ENCODE measurements at places on chromosomes 12 and 14. TPM values are rescaled to one million over a fixed set of nuclear protein-coding genes. Genes with fewer than 3 reads are reported as not detected.
A peak's percentile ranks its signal among the peaks of the same experiment; 100 is the strongest.

RECQL gene
- total RNA-seq, result 41.3 TPM

ABCC9 gene
- total RNA-seq, result 42.3 TPM

APOF gene
- not detected for total RNA-seq

ACADS gene
- 12.8 TPM for total RNA-seq

LALBA gene
- total RNA-seq, result not detected

CLEC14A gene
- not detected for total RNA-seq

GNG2 gene
- total RNA-seq, result not detected

MYO1H gene
- not detected for total RNA-seq

RPGRIP1 gene
- total RNA-seq, result 0.05 TPM

GRCh38 chr12:124734224-124734788 lies 129.4 kb downstream of the SCARB1 start:
- DNase-seq, result no peak

GRCh38 chr12:97342130-97342529 lies 120.5 kb upstream of the RMST start:
- no peak for DNase-seq

- no peak for DNase-seq
Measured at GRCh38 chr12:129566800-129567199, 337.0 kb downstream of the TMEM132D start.

DNA sequence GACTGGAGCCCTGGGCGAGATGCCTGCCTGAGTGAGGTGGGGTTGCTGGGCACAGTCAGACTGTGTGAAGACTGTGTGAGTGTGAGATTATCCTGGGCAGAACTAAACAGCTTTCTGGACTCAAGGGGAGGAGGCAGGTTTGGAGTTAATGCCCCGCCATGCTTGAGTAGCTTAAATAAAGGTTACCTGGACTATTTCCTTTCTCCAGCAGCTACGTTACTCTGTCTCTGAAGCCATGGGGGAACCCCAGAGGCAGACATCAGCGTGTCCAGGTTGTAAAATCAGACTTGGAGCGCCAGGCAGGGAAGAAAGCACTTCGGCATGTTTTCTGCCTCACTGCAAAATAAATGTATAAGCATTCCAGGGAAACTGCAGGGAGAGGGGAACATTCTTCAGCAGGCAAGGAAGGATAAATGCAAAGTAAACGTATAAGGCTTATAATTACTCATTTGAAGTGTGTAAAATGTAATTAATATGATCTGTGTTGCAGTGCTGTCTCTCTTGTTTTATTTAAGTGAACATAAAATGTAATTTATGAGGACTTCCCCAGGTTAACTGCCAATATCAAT lies 129.7 kb downstream of the CHST11 start:
- DNase-seq, result no peak

GRCh38 chr12:79826267-79827128 lies 108.4 kb downstream of the PPP1R12A start:
- DNase-seq, result no peak

DNA sequence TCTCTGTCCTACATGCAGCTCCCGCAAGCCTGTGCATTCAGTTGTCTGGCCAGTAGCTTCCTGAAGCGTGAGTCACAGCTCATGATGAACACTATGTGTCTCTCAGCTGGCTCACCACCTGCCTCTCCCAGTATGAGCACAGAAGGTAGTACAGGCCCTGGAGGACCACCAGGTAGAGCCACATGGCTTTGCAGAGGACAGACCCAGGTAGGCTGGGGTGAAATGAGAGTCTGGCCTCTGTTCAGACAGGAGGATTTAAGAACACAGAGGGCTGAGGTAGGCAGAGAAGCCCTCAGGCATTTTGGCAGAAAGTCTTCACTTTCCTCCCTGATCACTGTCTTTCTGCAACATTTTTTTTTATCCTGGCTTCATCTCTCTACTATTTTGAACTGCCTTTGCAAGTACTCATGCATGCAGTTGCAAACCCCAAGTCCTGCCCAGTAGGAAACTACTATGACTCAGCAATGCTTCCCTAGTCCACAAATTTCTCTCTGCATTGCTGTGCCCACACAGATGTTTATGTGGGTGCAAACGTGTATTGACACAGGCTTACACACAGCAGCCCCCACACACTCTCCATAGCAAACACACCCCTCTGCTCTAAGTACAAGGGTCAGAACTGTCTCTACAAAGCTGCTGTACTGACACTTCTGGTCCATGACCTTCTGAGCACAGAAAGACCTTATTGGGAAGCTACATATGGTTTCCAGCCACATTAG lies 7.2 kb upstream of the SDR9C7 start:
- peak; percentile 51 for DNase-seq

- DNase-seq, result peak; percentile 78
Measured at GRCh38 chr12:59595883-59596540, at the start of gene SLC16A7. SLC16A7 (plus strand) TSS chr12:59596029; CDS start chr12:59704802, 108,773 bp downstream.

- DNase-seq, result no peak
Measured at GRCh38 chr12:107778383-107779025, 4.0 kb downstream of the ASCL4 start.

DNA sequence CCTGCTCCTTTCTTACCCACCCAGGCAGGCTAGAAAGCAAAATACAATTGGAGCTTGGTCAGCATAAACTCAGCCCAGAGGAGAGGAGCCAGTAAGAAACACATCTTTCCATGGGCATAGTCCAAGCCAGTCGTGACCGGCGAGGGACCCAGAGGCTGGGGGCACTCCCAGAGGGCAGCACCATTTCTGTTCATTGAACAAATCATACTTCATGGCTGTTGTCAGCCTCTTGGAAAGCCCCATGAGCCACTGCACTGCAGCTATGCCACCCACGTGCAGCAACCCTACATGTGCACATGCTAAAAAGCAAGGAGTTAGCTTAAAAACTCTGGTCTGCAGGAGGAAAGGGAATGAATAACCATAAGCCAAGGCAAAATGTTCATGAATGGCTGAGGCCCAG lies 90.0 kb upstream of the CDKN3 start:
- no peak for DNase-seq

- DNase-seq, result peak; percentile 12
Measured at GRCh38 chr12:69008520-69008919, 75.5 kb upstream of the CPM start.

GRCh38 chr12:132506328-132507160 lies 16.6 kb downstream of the FBRSL1 start:
- no peak for DNase-seq

DNA sequence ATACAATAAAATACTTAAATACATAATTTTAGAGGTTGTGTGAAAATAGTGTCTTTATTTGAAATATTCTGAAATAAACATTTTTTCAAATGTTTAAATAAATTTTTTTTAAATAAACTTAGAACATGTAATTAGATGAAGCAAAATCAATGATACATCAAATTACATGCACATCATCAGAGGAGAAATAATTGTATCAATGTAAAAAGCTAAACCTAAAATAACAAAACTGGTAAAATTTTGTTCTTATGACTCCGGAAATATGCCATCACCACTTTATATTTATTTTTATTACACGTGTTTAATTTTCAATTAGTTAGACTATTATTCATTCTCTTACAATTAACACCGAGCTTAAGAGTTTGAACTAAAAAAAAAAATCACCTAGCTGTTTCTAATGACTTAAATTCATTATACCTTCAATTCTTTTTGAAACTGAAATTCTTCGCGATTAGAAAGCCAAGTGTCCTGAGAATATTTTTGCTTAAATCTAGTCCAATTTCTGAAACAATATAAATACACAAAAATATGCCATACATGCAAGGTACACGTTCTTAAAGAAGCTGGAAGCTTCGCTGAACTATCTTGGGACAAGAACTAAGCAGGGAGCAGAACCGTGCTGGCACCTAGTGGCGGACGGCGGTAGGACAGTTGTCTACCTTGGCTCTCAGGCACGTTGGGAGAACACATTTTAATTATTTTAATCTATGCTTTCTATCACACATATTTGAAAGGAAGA lies 230.5 kb downstream of the SLC25A21 start:
- DNase-seq, result peak; percentile 71

GRCh38 chr14:101732118-101732517 lies 29.4 kb upstream of the PPP2R5C start:
- peak; percentile 83 for DNase-seq

- DNase-seq, result no peak
Measured at GRCh38 chr12:13268581-13268980, 72.1 kb downstream of the EMP1 start.

DNA sequence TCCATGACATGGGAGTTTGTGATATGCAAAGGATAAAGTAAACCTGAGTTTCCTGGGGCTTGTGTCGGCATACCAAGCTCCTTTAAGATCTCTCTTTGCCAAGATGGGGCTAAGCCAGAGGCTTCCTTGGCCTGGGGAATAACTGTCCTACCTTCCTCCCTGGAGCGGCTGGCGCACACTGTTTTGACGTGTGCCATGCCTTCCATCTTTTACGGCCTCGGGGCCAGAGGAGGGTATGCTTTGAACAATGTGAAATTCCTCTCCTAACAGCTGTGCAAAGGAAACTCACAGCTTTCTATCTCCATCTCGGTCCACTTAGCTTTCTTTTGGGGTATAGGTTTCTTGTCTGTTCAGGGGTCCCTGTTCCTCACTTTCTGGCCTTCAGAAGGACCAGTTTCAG lies 55.2 kb downstream of the NTF3 start:
- no peak for DNase-seq

DNA sequence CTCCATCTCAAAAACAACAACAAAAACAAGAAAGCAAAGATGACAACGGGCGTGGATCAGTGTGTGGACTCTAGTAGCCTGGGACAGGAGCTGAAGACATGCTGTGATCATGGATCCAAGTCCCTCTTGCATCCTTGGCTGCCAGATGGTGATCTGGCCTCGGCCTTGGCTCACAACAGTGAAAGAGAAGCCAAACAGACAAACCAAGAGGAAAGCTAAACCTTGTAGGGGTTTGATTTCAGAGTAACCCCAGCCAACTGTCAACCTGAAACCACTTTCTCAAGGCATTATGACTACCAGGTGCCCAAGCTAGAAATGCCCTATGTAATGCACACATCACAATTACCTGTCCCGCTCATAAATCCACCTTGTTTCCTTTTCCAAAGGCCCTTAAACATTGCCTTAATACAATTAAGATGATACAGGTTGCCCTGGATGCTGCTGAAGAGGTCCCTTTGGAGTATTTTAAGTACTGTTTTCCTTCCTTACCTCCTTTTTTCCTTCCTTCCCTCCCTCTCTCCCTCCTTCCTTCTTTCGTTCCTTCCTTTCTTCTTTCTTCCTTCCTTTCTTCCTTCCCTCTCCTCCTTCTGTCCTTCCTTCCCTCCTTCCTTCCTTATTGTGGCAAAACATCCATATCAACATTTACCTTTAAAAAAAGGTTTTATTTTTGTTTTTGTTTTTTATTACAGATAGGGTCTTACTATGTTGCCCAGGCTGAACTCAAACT lies 41.4 kb upstream of the NINJ2 start:
- no peak for DNase-seq

DNA sequence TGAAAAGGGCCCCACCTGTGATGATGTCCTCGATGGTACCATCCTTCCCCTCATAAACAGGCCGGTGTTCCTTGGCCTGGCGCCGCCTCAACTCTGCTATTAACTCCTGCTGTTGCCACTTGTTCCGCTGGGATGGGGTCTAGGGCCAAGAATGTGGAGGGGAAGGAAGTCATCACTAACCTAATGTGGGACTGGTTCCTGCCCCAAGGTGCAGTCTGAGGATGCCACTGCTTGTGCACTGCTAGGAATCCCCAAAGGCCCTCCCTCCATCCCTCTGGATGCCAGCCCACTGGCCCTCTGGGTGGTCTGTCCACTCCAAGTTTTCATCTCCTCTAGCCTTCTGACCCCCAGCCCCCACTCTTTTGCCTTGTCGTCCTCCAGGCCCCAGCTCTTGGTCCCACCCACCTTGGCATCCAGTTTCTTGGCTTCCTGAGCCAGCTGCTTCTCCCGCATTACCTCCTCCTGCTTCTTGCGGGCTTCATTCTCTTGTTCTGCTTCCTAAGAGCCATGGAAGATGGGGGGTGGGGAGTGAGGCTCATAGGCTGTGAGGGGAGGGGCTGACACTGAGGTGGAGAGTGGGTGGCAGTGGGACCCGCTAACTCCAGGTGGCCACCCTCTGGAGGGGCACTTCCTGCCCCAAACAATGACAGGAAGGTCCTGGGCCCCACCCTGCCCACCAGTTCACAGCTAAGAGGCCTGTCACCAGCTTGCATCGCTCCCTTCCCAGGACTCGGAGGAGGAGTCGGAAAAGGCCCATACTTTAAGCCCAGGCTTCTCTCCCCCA lies 23.7 kb downstream of the PRPF40B start:
- no peak for DNase-seq

- DNase-seq, result no peak
Measured at GRCh38 chr14:73248108-73248868, 11.0 kb downstream of the PAPLN start.

DNA sequence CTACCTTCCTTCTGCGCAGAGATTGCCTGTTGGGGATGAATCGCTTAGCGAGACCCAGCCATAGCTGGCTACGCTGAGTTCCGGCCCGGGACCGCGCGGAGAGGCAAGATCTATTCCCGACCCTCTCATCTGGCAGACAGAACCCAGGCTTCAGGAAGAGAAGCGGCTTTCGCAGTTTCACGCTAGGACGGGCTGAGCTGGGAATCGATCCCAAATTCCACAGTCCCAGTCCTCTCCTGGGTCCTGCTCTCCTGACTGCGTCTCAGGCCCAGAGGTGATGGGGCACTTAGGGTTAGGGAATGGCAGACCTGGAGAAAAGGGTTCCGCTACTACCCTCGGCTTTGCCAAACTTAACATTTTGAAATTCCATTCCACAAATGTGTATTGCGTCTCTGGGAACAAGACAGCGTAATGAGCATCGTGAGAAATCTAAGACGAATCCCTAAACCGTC lies 2.8 kb downstream of the PTPN21 start:
- DNase-seq, result no peak

DNA sequence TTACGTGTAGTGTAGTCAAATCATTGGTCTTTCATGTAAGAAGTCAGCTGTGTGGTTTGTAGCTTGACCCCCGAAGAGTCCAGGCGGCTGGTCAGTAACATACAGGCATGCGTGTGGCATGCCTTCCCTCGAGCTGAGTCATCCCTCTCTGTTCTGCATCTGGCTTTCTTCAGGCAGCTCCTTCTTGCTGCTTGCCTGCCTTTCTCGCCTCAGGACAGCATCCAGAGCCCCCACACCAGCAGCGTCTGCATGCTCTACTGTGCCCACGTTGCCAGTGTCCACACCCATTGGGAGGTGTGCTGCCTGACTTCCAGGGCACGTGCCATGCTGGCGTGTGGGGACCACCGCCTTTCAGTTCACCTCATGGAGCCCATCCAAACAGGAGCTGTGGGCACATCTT lies 96.8 kb downstream of the EP400 start:
- no peak for DNase-seq

GRCh38 chr14:75906680-75907280 lies 75.0 kb downstream of the TGFB3 start:
- DNase-seq, result peak; percentile 54
